ENCODE measurements at places on chromosomes 13 and 19.
A peak's percentile ranks its signal among the peaks of the same experiment; 100 is the strongest.

GRCh38 chr13:72437458-72437857, 290.0 kb downstream of the MZT1 start:
- H3K27me3 ChIP-seq, result no peaks in the 10 kb centered on the region
- no peak overlapping the region for H3K4me3 ChIP-seq
- no peak overlapping the region for H3K27ac ChIP-seq
- H3K4me1 ChIP-seq, result no peaks in the 10 kb centered on the region
- no peak for DNase-seq

DNA sequence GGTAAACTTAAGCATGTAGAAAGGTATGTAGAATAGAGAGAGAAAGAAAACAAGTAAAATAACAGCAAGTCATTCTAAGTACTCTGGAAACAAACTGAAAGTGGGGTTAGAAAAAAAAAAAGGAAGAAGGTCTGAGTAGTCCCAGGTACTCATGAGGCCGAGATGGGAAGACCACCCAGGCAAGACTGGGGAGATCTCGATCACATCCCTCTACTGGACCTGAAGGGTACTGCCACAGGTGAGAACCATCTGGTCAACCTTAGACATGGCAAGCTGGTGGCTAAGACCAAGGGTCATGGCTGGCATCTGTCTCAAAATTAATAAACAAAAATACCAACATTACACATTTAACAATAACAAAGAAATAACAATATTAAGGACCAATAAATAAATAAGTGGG, 36.3 kb upstream of the ZNF724 start:
- no peaks in the 10 kb centered on the region for H3K36me3 ChIP-seq
- no peak overlapping the region for H3K4me3 ChIP-seq
- no peak for DNase-seq
- H3K27ac ChIP-seq, result no peak overlapping the region
- H3K27me3 ChIP-seq, result no peaks in the 10 kb centered on the region

GRCh38 chr13:106232681-106233080, 302.8 kb downstream of the EFNB2 start:
- H3K27me3 ChIP-seq, result no peaks in the 10 kb centered on the region
- no peaks in the 10 kb centered on the region for H3K4me1 ChIP-seq
- DNase-seq, result no peak
- H3K27ac ChIP-seq, result no peak overlapping the region

GRCh38 chr13:93539914-93540313, 313.3 kb downstream of the GPC6 start:
- H3K36me3 ChIP-seq, result no peaks in the 10 kb centered on the region
- H3K4me1 ChIP-seq, result no peaks in the 10 kb centered on the region
- no peaks in the 10 kb centered on the region for H3K27me3 ChIP-seq
- H3K4me3 ChIP-seq, result no peak overlapping the region
- DNase-seq, result no peak
- H3K27ac ChIP-seq, result no peak overlapping the region

DNA sequence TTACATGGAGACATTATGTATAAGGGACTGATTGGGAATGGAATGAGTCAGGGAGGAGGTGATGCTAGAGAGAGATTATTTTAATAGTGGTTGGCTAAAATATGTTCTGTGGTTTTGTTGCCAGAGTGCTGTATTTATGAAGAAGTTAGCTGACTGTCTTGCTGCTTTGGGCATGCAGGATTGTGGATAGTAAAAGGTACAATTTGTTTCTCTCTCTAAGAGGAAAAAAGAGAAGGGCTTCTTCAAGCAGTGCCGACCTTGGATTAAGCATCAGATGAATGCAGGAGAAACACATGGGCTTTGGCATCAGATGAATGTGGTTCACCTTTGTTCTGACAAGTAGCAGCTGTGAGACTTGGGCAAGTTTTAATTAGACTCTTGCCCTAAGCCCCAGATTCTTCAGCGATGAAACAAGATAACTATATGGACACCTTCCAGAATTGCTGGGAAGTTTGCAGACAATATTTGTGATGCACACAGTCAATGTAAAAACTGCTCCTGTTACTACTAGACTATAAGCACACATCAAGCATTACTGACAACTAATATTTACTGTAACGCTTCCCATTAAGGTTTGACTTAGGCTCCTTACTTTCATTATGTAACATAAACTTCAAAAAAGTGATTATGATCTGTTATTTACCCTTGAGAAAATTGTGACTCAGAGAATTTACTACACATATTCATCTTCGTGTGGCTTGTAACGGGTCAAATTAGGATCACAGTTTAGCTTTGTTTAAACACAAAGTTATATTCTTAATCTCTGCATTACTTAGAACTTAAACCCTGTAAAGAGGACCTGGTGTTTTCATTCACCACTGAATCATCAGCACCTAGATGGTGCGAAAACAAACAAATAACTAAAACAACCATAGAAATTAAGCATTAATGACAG, 824.0 kb downstream of the PCDH9 start:
- no peaks in the 10 kb centered on the region for H3K27me3 ChIP-seq
- no peak overlapping the region for H3K27ac ChIP-seq
- H3K4me3 ChIP-seq, result no peak overlapping the region
- no peaks in the 10 kb centered on the region for H3K36me3 ChIP-seq
- no peaks in the 10 kb centered on the region for H3K4me1 ChIP-seq
- DNase-seq, result no peak

DNA sequence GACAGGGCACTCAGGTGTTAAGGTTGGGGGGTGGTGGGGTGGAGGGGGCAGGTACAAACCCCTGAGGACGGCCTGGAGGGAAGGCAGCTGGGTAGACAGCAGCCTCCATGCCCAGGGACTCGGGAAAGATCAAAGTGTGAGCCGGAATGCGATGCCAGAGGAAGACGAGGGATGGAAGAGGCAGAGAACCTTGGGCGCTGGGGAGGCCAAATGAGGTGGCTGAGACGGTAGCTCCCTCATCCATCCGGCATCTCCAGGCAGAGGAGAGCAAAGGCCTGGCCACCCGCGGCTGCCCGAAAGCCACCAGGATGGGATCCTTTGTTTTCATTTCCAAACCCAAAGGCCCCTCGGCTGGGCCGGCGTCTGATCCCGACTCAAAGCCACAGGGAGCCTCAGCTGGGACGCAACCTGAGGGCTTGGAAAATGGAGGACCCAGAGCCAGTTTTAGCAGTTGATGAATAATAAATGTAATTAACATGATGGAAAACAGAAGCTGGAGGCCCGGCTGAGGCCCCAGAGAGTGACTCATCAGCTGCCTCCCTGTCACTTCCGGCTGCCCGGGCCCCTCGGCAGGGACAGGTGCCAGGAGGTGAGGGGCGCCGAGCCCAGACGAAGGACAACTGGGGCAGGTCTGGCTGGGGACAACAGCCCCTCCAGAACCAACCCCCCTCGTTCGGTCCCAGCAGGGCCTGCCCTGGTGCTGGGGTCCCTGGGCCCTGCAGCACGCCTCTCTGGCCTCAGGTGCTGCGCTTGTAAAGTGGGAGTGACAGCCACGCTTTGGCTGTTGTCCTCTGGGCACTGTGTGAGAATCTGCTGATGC, 61.6 kb downstream of the CEBPG start:
- H3K4me3 ChIP-seq, result no peak overlapping the region
- no peaks in the 10 kb centered on the region for H3K36me3 ChIP-seq
- no peaks in the 10 kb centered on the region for H3K27me3 ChIP-seq
- no peak overlapping the region for H3K27ac ChIP-seq
- no peak for DNase-seq

DNA sequence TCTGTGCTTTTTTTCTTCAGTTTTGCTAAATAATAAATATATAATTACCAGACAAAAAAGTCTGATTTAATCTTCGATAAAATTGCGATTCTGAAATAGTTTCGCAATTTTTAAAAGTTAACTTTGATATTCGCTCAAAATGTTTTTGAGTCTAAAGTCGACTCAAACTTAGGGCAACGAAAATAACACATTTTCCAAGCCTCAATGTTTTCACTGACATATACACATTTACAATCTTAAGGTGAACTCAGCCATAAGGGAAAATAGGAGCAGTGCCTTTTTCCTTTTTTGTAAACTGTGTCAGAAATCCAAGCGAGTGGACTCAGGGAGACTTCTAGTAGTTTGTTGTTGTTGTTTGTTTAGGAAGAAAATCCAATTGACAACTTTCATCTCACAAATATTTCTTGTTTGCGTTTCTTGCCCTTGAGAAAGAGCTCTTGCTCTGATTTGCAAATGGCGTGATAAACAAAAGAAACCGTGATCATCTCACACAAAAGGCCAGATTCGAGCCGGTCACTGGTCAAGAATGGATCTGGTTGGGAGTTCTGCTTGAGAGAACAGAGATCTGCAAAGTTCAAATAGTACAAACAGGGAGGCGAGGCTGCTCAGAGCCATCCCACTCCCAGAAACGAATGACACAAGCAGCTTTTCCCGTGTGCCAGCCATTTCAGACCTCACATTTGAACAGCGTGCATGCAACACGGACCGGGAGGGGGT, 2.1 kb downstream of the SOX21 start:
- peaks cover 26% of the 10 kb centered on the region for H3K4me1 ChIP-seq

- peaks cover 32% of the 10 kb centered on the region for H3K4me1 ChIP-seq
- no peak for DNase-seq
- no peak within 1 kb of the TSS for H3K27ac ChIP-seq
- no peaks in the 10 kb centered on the region for H3K36me3 ChIP-seq
- H3K27me3 ChIP-seq, result peaks cover 6% of the 10 kb centered on the region
- no peak within 1 kb of the TSS for H3K4me3 ChIP-seq
These were observed at the start of gene FXYD1 for GRCh38 chr19:35138305-35138892. TSS of gene FXYD1 (plus strand) at chr19:35138824. CDS start at chr19:35140080, 1,256 bp downstream.

DNA sequence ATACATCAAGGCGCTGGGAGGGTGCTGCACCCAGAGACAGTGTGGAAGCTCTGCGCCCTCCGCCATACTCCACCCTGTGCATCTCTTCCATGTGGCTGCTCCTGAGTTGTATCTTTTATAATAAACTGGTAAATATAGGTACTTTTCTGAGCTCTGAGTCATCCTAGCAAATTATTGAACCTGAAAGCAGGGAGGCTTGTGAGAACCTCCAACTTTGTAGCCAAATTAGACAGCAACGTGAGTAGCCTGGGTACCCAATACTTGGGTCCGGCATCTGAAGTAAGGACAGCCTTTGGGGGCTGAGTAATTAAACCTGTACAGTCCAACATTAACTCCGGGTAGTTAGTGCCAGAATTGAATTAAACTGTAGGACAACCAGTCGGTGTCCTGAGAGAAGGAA, 57.4 kb downstream of the RUBCNL start:
- H3K4me1 ChIP-seq, result peaks cover 50% of the 10 kb centered on the region
- no peak for DNase-seq
- H3K4me3 ChIP-seq, result no peak overlapping the region
- H3K27ac ChIP-seq, result no peak overlapping the region
- no peaks in the 10 kb centered on the region for H3K36me3 ChIP-seq
- H3K27me3 ChIP-seq, result no peaks in the 10 kb centered on the region

DNA sequence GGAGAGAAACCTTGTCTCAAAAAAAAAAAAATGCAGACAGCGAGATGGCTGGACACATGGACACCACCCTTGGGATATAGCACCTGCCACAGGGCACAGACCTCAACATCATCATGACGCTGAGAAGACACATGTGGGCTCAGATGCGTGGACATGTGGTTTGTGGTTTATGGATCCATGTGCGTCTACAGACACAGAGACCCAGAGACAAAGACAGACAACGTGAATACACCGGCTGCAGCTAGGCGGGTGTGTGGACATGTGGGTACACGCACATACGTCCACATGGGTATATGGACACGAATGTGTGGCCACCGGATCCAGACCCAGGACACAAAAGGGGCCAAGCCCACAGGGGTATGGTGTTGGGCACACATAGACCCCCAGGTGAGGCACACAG, 1.3 kb downstream of the TNFSF14 start:
- no peaks in the 10 kb centered on the region for H3K27me3 ChIP-seq
- H3K36me3 ChIP-seq, result peaks cover 30% of the 10 kb centered on the region
- H3K4me3 ChIP-seq, result peak overlapping the region; percentile 99
- H3K27ac ChIP-seq, result peak overlapping the region; percentile 98
- H3K4me1 ChIP-seq, result peaks cover 41% of the 10 kb centered on the region

DNA sequence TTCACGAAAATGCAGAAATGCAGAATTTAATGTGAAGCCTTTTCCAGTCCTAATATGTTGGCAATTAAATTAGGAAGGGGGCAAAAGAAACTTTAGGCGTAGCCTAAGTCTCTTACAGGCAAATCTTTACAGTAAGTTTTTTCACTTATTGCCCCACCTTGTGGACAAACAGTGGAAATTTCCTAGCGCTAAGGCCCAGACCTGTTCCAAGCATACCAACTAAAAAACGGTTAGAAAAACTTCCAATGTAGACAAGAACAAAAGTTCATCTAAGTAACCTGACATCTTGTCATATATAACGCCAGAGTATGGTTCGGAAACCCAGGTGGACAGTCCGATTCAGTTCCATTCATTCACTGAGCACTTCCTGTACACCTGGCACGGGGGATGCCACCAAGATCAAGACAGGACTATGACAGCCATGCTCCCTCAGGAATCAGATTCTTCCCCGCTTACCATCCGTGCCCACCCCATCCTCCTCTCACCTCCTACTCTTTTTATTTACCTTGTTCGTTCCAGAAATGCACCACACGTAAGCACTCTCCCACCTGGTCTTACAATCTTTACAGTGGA, 4.9 kb downstream of the ZAR1L start:
- no peak overlapping the region for H3K4me3 ChIP-seq
- no peaks in the 10 kb centered on the region for H3K27me3 ChIP-seq
- H3K36me3 ChIP-seq, result peaks cover 3% of the 10 kb centered on the region
- H3K27ac ChIP-seq, result no peak overlapping the region
- DNase-seq, result no peak

DNA sequence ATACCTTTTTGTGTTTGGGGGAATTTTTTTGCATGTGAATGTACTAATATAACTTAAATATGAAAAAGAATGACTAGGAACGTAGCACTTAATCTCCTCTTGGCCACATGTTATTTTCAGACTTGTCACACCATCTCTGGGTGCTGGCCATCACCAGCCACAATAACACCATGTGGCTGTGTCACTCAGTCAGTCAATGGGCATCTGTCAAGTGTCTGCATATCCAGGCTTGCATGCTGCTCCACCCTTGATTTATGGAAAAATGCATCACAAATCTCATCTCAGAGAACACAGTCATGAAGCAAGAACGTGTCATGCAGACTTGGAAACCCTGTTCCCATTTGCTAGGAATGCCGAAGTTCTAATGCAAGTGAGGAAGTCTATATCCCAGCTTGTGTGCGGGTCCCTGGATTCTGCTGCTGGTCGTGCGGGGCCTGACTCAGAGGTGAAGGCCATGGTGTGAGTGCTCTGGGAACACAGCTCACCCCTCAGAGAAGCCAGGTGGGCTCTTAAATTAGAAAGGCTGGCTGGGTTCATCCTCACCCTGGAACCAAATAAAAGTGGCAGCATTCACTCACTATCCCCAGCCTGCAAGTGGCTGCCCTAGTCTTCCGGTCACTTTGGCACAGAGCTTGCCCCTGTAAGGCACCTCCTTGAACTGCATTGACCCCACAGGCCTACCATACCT, 53.6 kb upstream of the ARHGEF7 start:
- H3K4me3 ChIP-seq, result no peak overlapping the region
- no peaks in the 10 kb centered on the region for H3K36me3 ChIP-seq
- peaks cover 2% of the 10 kb centered on the region for H3K4me1 ChIP-seq
- H3K27ac ChIP-seq, result no peak overlapping the region
- peaks cover 80% of the 10 kb centered on the region for H3K27me3 ChIP-seq
